IMR-90 (cell line): ENCODE measurements at places on chromosomes 6 and 20. TPM values are rescaled to one million over a fixed set of nuclear protein-coding genes. Genes with fewer than 3 reads are reported as not detected.

Gene PSMG4
- 5.6 and 6.7 TPM in 2 replicates for total RNA-seq

Gene EYS
- total RNA-seq = under 0.01 TPM in 2 replicates

Gene MUC21
- total RNA-seq = not detected in 2 replicates

Gene BLTP3A
- total RNA-seq = 4.2 and 4.7 TPM in 2 replicates

Gene RSPH4A
- total RNA-seq = under 0.01 and 0.28 TPM in 2 replicates

Gene MOG
- not detected in 2 replicates for total RNA-seq

Gene SLC44A4
- total RNA-seq = 0.36 TPM in 1 of 2 replicates, not detected in the other

Gene DCBLD1
- 27.8 and 30.0 TPM in 2 replicates for total RNA-seq

Gene COL12A1
- total RNA-seq = 452 and 502 TPM in 2 replicates

Gene FAM83C
- total RNA-seq = not detected in 2 replicates

Gene COX4I2
- not detected in 2 replicates for total RNA-seq

GRCh38 chr20:9035126-9035525 lies 33.8 kb upstream of the PLCB4 start:
- no peak overlapping the region; the same call in 1 of the 2 replicates for H3K27ac ChIP-seq
- H3K36me3 ChIP-seq = no peaks in the 10 kb centered on the region
- H3K4me1 ChIP-seq = peaks cover 13% of the 10 kb centered on the region
- H3K27me3 ChIP-seq = no peaks in the 10 kb centered on the region

GRCh38 chr20:50967586-50967985 lies 9.0 kb downstream of the MOCS3 start:
- H3K4me3 ChIP-seq = no peak overlapping the region
- DNase-seq = no peak
- H3K4me1 ChIP-seq = no peaks in the 10 kb centered on the region
- no peak overlapping the region for H3K27ac ChIP-seq
- H3K36me3 ChIP-seq = no peaks in the 10 kb centered on the region

GRCh38 chr6:111605100-111605751 lies 452 bp downstream of the TRAF3IP2 start:
- DNase-seq = peak; percentile 86
- peak overlapping the region; percentile 55 for H3K4me3 ChIP-seq
- no peaks in the 10 kb centered on the region; the same call in 1 of the 2 replicates for H3K36me3 ChIP-seq

GRCh38 chr20:16301986-16302385 lies 271.3 kb downstream of the KIF16B start:
- no peak overlapping the region for H3K4me3 ChIP-seq
- peak; percentile 57 for DNase-seq
- H3K27me3 ChIP-seq = no peaks in the 10 kb centered on the region
- H3K36me3 ChIP-seq = no peaks in the 10 kb centered on the region

DNA sequence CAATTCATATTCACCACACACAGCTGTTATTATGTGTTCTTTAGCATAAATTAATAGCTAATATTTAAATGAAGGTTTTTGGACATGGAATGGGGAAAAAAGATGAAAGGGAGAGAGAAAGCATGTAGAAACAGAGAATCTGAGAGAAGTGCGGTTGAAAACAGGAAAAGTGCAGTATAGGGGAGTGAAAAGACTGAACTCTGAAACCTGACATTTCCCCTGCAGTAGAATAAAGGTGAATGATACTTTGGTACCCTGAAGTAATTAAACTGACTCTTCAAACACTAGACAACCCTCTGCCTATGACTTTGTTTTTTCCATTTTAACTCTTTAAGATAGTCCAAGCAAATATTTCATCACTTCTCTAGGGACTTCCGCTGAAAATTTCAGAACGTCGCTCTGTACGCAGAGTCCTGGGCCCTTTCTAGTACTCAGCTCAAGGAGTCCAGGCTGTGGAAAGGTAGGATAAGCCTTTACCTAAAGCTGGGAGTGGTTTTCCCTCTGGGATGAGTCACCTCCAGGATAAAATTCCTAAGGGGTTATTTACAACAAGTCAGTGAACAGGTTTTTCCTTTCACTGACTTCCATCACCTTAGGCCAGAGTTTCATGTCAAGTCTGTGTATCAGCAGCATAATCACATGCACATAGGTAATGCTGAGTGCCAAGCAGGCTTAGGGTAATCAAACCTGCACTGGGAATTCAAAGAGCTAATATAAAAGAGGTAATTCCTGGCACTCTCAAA lies 614.5 kb downstream of the PKHD1 start:
- H3K36me3 ChIP-seq = no peaks in the 10 kb centered on the region
- no peak for DNase-seq
- H3K27me3 ChIP-seq = no peaks in the 10 kb centered on the region
- no peaks in the 10 kb centered on the region for H3K4me1 ChIP-seq

DNA sequence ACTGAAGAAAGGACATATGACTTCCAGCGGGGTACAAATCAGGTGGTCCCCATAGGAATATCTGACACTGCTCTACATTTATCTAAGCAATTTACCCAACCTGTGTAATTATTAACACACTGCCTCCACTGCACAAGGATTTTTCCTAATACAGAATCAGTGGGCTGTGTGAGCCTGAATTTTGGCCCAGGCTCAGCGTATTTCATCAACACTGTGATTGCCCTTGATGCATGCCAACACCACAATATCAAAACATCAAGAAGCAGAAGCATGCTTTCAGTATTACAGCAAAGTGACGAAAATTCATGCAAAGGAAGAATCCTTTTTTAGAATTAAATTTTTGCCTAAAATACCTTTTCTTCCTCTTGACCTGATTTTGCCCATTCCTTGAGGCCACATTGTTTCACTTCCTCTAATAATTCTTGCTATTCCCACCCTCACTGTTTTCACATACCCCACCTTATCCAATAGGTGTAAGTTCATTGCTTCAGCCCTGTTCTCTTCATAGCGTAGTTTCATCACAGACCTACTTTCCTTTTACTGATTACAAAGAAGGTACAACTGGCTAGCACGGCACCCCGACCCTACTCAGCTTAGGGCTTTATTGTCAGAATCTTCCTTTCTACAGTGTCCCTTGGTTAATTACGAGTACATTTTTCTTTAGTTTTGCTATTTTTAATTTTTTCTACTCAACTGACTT lies 83.7 kb upstream of the PTCHD4 start:
- H3K36me3 ChIP-seq = no peaks in the 10 kb centered on the region
- H3K4me3 ChIP-seq = no peak overlapping the region
- DNase-seq = no peak
- H3K27me3 ChIP-seq = no peaks in the 10 kb centered on the region
- no peak overlapping the region for H3K27ac ChIP-seq

DNA sequence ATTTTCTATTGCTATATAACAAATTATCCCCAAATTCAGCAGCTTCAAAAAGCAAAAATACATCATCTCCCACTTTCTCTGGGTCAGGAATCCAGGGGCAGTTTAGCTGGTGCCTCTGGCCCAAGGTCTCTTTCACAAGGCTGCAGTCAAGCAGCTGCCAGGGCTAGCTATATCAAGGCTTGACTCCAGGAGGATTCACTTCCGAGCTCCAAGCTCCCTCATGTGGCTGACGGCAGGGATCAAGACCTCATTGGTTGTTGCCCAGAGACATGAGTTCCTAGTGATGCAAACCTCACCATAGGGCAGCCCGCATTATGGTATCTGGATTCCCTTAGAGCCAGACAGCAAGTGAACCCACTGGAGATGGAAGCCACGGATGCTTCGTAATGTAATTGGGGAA lies 1.3 kb upstream of the VNN1 start:
- H3K27ac ChIP-seq = no peak overlapping the region
- DNase-seq = peak; percentile 76
- no peaks in the 10 kb centered on the region for H3K27me3 ChIP-seq
- H3K36me3 ChIP-seq = no peaks in the 10 kb centered on the region

DNA sequence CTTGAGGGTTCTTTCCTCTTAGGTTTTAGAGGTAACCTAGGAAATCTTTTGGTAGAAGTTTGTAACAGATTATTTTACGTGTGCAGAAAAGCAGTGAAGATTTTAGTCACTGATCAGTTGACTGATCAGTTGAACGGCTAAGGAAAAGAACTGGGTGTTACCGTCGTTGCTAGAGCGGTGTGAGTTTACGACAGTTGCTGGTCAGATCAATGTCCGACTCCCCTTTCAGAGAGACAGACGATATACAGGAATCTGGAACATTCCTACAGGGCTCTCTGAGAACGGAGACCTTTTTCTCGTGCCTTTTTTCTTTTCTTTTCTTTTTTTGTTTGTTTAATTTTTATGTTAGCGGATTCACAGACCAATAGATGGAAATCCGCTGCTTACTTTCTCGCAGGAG lies 132.1 kb upstream of the ZNF184 start:
- no peak overlapping the region for H3K27ac ChIP-seq
- no peaks in the 10 kb centered on the region for H3K27me3 ChIP-seq
- H3K4me3 ChIP-seq = peak overlapping the region; percentile 46; the same call in 1 of the 2 replicates
- no peaks in the 10 kb centered on the region for H3K36me3 ChIP-seq

DNA sequence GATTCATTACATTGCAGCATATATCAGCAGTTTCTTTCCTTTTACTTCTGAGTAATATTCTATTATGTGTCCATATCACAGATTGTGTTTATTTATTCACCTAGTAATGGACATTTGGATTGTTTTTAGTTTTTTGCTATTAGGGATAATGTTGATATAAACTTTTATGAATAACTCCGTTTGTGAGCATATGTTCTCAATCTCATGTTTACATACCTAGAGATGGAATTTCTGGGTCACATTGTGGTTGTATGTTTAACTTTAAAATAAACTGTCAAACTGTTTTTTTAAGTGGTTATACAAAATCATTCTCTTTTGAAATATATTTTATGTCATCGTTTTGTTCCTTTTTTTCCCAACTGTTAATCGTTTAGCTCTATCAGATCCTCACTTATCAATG lies 311.6 kb downstream of the MMUT start:
- H3K4me3 ChIP-seq = no peak overlapping the region
- no peaks in the 10 kb centered on the region for H3K36me3 ChIP-seq
- H3K27ac ChIP-seq = no peak overlapping the region

- H3K4me3 ChIP-seq = no peak overlapping the region
- no peaks in the 10 kb centered on the region for H3K4me1 ChIP-seq
- H3K27ac ChIP-seq = no peak overlapping the region
- H3K27me3 ChIP-seq = no peaks in the 10 kb centered on the region
Measured at GRCh38 chr6:88251301-88251700, 85.2 kb upstream of the CNR1 start.

- no peak overlapping the region for H3K4me3 ChIP-seq
- no peaks in the 10 kb centered on the region for H3K36me3 ChIP-seq
- H3K27me3 ChIP-seq = no peaks in the 10 kb centered on the region
Measured at GRCh38 chr6:27059621-27060425, 187.7 kb upstream of the PRSS16 start.

GRCh38 chr20:58213121-58213520 lies 15.3 kb downstream of the ANKRD60 start:
- H3K36me3 ChIP-seq = no peaks in the 10 kb centered on the region
- H3K4me3 ChIP-seq = no peak overlapping the region
- H3K27me3 ChIP-seq = peaks cover 31% of the 10 kb centered on the region
- H3K27ac ChIP-seq = no peak overlapping the region
- peaks cover 3% of the 10 kb centered on the region; the same call in 1 of the 2 replicates for H3K4me1 ChIP-seq

- H3K27ac ChIP-seq = no peak overlapping the region
- H3K4me1 ChIP-seq = peaks cover 1% of the 10 kb centered on the region; the same call in 1 of the 2 replicates
- H3K4me3 ChIP-seq = no peak overlapping the region
- DNase-seq = no peak
- no peaks in the 10 kb centered on the region for H3K27me3 ChIP-seq
- H3K36me3 ChIP-seq = peaks cover 6% of the 10 kb centered on the region
Measured at GRCh38 chr6:150848400-150848799, 17.1 kb upstream of the MTHFD1L start.

DNA sequence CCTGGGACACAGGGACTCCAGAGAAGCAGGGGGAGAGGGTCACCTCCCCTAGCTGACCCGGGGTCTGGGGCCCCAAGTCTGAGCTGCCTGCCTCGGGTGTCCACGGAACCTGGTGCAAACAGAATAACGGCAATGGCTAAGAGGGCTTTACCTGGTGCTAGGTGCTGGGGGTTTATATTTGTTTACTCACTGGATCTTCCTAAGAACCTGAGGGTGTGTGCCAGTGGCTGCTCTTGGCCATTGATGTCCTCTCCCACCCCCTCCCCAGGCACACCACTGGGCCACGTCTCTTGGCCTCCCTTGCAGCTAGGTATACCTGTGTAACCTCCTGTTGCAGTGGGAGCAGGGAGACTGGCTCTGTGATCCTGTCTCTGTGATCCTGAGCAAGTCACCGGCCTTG lies 157.9 kb upstream of the MLN start:
- H3K27me3 ChIP-seq = peaks cover 49% of the 10 kb centered on the region
- H3K36me3 ChIP-seq = no peaks in the 10 kb centered on the region
- no peak for DNase-seq
- H3K27ac ChIP-seq = no peak overlapping the region

DNA sequence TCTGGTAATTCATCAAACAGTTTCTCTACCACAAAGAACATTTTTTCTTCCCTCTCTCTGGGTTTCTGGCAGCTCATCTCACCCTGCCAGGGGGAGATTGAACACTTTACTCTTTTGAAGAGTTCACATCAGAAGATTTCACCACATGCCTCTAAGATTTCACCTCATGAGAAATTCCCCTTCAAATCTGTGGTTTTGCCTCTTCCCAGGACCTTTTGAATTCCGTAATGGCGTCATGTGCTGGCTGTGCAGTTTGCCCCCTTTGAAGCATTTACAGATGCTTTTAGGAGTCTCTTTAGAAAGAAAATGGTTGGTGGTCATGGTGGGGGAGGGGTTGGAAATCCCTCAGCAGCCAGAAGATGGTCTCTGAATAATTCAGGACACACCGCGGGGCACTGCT lies 486.1 kb downstream of the QKI start:
- H3K27ac ChIP-seq = no peak overlapping the region

DNA sequence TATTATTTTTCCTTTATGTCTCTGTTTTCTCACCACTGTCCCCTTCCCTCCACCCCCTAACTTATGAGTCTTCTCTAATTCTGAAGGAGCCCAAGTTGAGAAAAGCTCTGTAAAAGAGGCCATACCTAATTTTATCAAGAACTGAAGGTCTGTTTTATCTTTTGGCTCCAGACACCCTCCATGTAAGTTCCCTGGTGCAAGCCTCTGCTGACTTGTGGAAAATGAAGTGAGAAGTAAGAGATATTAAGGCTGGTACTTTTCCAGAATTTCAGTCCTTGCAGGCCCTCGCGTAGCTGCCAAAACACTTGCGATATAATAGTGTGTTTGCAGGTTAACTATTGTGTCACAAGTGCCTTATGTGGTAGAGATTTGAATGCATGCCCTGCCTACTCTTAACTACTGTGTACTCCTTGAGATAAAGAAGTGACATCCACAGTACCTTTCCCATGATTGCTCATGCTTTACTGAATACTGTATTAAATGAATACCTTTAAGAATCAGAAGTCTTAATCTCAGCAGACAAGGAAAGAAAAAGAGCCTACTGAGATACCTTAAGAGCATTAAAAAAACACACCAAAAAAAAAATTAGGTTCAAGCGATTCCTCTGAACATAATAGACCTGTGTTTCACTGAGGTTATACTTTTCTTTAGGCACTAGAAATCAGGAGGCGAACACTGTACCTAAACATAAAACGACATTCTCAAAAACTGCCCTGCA lies 143.6 kb upstream of the ZNF184 start:
- no peaks in the 10 kb centered on the region for H3K27me3 ChIP-seq
- H3K4me1 ChIP-seq = no peaks in the 10 kb centered on the region
- H3K27ac ChIP-seq = no peak overlapping the region
- H3K4me3 ChIP-seq = no peak overlapping the region
- DNase-seq = no peak

GRCh38 chr20:20450521-20450920 lies 82.6 kb downstream of the INSM1 start:
- no peak overlapping the region for H3K4me3 ChIP-seq
- no peak overlapping the region for H3K27ac ChIP-seq
- no peaks in the 10 kb centered on the region for H3K36me3 ChIP-seq
- DNase-seq = no peak
- no peaks in the 10 kb centered on the region for H3K27me3 ChIP-seq

GRCh38 chr20:56925082-56925830 lies 296.1 kb downstream of the TFAP2C start:
- no peak overlapping the region for H3K27ac ChIP-seq
- H3K4me3 ChIP-seq = no peak overlapping the region
- H3K27me3 ChIP-seq = peaks cover 33% of the 10 kb centered on the region
- H3K4me1 ChIP-seq = no peaks in the 10 kb centered on the region
- DNase-seq = no peak
